Right renal cortex interstitium (tissue), 3 donors: ENCODE measurements at places on chromosomes 12 and 14. TPM values are rescaled to one million over a fixed set of nuclear protein-coding genes. Genes with fewer than 3 reads are reported as not detected.

The KCNH5 gene
- polyA plus RNA-seq = 0.07 TPM

- DNase-seq = no peak
These were observed 58.9 kb upstream of the EEA1 start for GRCh38 chr12:92987846-92988621.

The SPX gene
- 14.7 TPM for polyA plus RNA-seq

The EID3 gene
- 4.9 TPM for polyA plus RNA-seq

GRCh38 chr12:12719496-12719895, 2.3 kb downstream of the CDKN1B start:
- DNase-seq = no peak

DNA sequence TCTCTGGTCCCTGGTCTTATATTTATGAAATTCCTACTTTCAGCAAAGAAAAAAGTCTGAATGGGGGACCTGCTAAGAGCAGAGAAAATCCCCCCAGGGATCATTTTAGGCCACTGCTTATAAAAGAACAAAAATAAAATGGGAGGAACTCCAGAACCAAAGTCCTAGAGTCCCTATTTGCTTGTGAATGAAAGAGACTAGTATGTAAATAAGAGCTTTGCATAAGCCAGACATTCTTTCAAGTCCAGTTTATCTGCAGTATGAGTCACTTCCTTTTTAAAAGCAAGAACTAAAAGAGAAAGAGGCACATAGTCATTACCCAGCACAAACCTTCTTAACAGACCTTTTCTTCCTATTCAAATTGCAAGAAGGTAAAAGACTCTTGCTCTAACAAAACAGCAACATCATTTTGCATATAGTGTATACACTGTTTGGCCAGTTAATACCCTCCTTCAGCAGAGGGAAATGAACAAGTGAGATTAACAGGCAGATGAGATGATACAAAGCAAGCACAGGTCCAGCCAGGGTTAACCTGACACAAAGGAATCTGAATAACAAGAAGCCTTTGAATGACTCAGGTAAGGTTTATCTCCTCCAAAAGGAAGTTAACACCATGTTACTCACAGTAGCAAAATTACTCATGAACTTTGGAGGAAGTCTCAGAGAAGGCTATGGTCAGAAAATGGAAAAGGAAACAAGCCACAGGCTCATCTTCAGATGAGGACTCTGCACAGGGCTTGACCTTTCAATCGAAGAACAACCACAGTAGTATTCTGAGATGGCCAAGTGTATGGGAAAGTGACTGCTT, 87.3 kb downstream of the PHLDA1 start:
- DNase-seq = no peak

GRCh38 chr14:75459099-75459741, 31.4 kb downstream of the JDP2 start:
- DNase-seq = no peak
